NCI-H1694 (cell line): ENCODE measurements at places on chromosomes 3 and 15.

GRCh38 chr3:130935761-130936492 is 42.0 kb downstream of the ATP2C1 start:
- no peak for DNase-seq

DNA sequence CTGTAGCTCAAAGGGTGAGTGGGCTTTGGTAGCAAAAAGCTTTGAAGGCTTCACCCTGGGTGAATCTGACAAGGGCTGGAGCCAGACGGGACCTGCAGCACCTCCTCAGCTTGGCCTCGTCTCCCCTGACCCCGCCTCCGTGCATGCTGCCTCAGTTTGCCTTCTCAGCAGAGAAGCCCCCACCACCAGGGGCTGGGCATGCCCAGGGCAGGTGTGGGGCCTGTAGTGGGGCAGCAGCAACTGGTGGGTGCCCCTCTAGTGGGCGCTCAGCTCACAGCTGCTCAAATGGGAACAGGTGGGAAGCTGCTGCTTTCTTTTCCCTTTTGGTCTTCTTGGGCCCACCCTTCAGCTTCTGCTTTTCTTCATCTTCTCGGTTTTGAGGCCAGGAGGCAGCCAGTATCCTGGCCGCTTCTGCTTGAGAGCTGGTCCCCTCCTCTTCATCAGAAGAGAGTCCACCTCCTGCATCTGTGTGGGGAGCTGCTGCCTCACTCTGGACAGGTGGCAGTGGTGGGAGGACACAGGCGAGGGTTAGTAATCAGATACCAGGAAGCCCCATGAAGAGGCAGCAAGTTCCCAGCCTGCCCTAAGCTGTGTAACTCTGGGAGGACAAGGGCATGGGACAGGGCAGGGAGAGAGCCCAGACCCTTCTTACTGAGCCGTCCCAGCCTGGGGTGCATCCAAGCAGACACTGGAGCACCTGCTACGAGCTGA is 21.0 kb downstream of the TMEM43 start:
- no peak for DNase-seq

DNA sequence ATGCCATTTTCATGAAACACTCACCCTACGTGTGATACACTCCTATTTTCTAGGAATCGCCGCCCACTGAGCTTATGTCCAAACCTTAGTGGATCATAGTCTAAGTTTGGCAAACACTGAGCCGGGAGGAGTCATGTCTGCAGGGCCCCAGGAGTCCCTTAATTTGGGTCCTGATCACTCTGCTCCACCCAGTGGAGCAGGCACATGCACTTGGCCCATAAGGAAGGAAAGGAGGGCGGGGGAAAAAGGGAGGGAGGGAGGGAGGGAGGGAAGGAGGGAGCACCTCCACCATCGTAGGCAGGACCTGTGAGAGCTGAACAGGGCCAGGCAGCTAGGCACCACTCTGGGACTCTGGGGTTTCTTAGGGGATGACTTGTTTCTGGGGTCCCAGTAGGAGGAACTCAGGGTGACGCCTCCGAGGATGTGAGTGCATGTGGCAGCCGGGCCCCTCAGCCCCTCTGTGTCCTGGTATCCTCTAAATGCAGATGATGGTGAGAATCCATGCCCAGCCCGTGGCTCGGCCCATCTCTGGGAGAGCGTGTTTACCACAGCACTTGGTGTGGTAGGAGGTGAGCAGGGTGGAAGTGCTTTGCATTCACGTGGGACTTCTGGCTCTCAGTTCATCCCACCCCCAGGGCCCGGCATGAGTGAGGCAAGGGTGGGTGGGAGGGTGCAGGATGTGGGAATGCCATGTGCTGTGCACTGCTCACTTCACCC is 109.4 kb downstream of the KLF13 start:
- no peak for DNase-seq

DNA sequence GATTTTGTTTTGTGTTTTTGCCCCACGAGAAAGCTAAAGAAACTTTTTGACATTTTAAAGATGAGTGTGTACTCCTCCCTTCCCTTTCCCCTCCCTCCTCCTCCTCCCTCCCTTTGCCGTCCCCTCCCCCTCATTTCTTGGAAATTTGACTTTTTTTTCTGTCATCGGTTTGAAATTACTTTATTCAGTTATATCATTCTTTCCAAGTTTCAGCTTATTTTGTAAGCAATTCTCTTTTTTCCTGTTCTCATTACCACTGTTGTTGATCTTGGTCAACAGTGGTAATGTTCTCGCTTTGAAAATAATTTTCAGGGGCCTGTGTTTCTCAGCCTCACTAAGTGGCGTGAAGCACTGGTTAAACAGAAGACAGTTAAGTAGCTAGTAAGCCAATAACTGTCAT is 178.4 kb downstream of the AKAP13 start:
- DNase-seq: no peak

- peak; percentile 26 for DNase-seq
Measured at GRCh38 chr3:107271787-107272387, 105.4 kb upstream of the CCDC54 start.

GRCh38 chr3:26515351-26515750 is 107.2 kb upstream of the LRRC3B start:
- no peak for DNase-seq

GRCh38 chr3:193982258-193982659 is 153.7 kb upstream of the HES1 start:
- peak; percentile 9 for DNase-seq

GRCh38 chr3:73652896-73653295 is 28.2 kb upstream of the PDZRN3 start:
- no peak for DNase-seq

DNA sequence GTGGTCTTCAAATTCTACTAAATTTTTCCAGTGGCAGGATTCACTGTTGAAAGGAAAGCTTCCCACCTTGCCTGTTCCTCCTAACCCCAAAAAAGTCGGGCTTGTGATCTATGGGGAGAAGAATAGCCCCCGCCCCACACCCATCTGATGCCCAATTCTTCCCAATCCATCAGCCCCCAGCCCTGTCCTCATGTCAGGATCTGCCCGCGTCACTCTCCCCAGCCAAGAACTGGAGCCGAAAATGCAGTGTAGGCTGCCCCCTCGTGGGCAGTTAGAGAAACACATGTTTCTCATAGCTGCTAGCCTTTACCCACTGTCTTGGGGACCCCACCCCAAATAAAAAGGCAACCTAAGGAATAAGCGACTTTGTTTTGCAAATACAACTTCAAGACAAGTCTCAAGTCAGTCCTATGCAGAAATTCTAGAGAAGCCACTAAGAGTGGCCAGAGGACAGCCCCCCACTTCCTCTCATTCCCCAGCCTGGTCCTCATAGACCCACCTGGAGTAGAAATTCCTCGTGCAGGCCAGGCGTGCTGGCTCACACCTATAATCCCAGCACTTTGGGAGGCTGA is 13.0 kb upstream of the CSK start:
- peak; percentile 38 for DNase-seq

DNA sequence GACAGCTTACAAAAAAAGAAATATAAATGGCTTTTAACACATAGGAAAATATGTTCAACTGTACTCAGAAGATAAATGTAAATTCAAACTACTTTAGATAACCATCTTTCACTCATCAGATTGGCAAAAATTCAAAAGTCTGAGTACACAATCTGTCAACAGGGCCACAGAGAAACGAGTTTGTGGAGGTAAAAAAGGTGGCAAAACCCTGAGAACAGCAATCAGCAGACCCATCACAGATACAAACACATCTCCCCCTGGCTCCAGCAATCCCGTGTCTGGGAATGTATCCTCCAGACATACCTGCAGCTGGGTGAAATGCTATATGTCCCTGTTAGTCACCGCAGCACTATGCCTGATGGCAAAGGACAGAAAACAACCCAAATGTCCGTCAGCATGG is 149.5 kb downstream of the OSBPL10 start:
- no peak for DNase-seq

DNA sequence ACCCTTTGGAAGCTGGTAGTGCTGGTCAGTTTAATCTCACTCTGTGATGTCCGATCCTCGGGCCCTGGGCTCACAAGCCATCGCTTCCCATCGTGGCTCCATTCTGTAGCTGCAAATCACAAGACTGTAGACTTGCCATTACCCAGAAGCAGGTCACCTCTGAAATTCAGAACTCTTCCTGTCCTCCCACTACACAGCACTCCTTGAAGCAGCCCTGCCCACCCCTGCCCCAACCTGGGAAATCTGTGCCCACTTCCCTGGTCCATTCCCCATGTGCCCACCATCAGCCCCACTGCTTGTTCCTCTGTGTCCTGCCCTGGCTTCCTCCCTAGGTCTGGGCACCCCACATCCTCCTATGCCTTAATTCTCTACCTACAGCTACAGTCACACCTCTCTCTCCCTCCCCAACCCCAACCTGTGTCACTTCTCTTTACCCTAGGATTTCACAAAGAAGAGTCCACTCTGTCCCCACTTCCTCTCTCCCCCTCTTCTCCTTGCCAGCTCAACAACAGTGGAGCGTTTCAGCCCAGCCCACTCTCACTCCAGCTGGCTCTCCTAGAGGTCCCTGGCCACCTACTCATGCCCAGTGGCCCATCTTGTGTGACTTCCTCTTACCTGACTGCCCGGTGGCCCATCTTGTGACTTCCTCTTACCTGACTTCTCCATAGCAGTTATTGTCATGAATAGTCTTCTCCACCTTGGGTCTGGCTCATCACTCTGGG is 8.3 kb downstream of the ZNF710 start:
- DNase-seq: no peak

- no peak for DNase-seq
Measured at GRCh38 chr3:186452517-186452916, 90.5 kb upstream of the DGKG start.

DNA sequence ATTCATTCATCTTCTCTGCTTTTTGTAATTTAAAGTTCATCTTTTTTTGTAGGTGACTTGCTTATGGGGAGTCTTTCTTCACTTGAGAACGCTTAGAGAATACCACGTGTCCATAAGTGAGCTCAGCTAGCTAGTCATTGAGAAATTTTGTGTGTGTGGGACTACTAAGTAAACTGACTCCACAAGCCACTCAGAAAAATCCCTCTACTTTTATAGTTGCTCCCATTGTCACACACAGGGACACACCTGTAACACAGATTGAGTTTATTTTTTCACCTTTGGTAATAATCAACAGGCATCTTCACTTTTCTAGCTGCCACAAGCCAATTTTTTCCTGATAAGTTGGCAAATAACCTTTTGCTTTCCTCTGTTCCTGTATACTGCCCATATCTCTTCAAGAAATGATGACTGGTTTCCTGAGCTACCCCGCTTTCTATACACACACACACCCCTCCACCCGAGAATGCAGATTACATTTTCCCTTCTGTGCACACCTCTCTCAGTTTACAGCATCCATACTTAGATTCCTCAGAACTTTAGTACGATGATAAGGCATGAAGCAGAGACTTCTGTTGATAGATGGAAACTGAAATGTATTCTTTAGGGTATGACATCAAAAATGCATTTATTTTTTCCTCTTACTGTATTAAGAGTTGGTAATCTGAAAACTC is 4.6 kb downstream of the TSC22D2 start:
- no peak for DNase-seq

DNA sequence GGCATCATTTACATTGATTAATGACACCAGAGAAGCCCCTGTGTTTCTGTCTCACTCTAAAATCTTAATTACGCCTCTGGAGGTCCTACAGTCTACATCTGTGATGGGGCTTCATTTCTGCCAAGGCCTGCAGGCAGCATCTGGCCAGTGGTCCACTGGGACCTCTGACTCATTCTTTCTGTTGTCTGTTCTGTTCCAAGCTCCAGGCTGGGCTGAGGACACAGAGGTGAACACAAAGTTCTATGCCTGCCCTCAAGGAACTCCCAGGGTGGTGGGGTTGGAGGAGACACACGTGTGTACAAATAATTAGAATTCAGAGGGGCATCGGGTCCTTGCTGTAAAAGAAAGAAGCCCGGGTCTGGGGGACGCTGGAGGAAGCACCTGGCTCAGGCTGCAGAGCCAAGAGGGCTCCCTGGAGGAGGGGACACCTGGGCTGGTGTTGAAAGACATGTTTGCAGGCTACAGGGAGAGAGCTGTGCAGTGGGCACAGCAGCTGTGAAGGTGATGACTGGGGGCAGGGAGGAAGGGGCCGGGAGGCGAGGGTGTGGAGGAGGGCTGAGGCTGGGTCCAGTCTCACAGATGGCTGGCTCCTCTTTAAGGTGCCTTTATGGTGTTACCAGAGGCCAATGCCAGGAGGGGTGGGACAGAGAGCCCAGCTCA is 103.3 kb upstream of the PRR23E start:
- DNase-seq: peak; percentile 21

DNA sequence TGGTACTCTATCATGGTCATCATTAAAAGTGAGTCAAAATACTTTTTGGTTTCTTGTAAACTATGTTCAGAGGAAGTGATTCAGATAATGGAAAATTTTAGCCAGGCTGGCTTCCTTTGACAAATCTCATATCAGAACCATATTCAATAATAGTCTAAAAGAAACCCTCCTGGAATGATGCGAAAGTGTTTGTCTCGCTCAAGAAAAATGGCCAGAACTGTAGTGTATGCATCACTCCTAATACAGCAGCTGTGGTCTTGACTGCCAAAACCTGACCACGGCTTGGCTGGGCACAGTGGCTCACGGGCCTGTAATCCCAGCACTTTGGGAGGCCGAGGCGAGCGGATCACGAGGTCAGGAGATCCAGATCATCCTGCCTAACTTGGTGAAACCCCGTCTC is 35.6 kb upstream of the KCNMB2 start:
- no peak for DNase-seq

- no peak for DNase-seq
Measured at GRCh38 chr15:60130821-60131220, 126.7 kb downstream of the FOXB1 start.

DNA sequence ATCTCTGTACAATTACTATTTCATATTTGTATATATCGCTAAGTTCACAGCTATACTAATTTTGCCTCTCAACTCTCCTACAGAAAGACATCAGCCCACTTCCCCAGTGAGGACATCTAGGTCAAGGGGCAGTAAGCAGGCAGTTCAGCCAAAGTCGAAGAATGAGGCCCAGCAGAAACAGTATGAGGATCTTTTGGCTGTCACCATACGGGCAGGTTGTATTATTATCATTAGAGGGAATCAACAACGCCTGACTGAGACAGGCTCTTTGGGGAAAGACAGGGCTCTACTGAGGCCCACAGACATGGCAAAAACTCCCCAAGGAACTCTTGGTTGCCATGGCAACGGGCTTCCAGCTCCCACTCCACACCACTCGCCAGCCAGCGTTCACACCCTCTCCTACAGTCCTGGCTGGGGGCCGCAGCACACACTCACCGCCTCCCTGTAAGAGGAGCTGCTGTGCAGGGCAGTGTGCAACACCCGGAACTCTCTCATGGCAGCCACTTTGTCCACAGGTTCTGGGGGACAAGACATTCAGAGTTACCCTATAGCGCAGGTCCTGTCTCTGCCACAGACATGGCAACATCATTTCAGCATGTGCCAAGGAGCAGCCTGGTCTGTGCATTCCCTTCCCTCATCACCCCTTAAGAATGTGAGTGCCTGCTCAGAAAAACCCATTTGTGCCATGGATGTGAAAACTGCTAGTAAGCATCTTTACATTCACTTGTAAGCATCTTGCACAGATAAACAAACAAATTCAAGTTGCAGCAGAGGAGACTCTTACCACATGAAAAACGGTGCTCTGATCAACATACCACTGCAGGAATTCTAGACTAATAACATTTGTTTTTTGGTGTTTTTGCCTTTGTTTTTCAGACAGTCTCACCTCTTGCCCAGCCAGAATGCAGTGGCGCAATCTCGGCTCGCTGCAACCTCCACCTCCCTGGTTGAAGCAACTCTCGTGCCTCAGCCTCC is 8.8 kb downstream of the UBL7 start:
- DNase-seq: no peak

GRCh38 chr3:105512061-105512460 is 145.4 kb downstream of the ALCAM start:
- DNase-seq: no peak
